ENCODE measurements at places on chromosomes 11 and 22.

GRCh38 chr11:44005956-44006355 is 41.8 kb upstream of the ACCSL start:
- no peak for DNase-seq

DNA sequence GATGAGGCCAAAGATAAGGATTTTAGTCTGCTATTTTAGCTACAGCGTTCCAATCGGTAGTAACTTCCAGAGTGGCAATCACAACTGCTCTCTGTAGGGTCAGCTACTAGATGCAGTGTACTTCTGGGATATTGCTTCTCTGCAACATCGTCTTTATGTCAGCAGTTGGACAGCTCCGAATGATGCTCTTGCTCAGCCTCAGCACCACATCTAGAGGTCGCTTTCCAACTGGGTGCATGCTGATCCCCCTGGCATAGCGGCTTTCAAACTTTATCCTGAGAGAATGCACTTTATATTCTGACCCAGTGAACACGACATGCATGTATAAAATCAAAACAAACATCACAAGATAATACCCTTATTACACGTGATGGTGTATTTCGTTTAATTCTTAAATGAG is 219.6 kb downstream of the C11orf87 start:
- DNase-seq: no peak

DNA sequence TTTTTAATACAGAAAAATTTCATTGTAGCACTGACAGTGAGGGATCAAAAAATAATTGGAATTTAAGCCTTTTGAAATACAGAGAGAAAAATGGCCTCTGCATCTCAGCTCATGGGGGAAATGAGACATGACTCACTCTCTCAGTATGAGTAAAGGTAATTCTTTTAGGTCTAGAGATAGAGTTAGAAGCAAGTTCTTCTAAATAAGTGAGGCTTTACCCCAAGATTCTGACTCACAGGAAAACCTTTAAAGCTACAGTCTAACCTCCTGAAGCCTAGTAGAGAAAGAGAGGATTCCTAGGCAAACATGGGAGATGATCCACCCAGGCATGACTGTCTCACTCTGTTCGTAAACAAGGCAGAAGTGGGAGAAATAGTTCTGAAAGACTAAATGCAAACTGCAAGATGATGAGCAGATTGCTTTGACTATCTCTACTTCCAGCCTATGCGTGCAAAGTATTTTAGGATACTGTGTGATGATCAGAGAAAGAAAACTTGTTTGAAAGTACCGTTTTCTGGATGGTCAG is 1003.3 kb upstream of the CCDC90B start:
- no peak for DNase-seq

DNA sequence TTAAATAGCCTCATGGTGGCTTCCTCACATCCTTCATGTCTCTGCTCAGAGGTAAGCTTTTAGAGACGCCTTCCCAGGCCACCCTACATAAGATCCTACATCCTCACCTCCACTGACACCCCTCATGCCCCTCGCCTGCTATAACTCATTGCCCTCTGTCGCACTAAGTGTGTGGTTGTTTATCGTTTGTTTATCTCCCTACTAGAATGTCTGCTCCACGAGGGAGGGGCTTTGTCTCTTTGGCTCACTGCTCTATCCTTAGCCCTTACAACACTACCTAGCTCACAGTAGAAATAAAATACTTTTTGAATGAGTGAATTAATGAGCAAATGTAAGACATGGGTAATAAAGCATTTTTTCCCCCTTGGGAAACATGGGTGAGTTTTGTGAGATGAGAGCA is 1.3 kb upstream of the CBLIF start:
- DNase-seq: no peak

- no peak for DNase-seq
Observed at GRCh38 chr22:40323681-40324171, 22.6 kb upstream of the ADSL start.

DNA sequence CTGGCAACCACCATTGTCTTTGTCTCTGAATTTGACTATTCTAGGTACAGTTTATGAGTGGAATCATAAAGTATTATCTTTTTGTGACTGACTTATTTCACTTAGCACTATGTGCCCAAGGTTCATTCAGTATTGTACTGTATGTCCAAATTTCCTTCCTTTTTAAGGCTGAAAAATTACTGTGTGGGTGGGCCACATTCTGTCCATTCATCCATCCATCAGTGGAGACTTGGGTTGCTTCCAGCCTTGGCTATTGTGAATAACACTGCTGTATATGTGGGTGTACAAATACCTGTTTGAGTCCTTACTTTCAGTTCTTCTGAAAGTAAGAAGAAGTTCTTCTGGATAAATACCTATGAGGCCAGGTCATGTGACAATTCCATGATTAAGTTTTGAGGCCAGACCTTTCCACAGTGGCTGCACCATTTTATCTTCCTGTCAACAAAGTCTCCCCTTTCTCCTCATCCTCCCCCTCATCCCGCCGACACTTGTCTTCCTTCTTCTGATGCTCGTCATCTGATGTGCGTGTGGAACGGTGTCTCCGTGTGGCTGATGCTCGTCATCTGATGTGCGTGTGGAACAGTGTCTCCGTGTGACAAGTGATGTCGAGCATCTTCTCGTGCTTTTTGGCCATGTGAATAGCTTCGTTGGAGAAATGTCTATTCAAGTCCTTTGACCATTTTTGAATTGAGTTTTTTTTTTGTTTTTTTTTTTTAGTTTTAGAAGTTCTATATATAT is 49.5 kb downstream of the SBF1 start:
- DNase-seq: no peak

DNA sequence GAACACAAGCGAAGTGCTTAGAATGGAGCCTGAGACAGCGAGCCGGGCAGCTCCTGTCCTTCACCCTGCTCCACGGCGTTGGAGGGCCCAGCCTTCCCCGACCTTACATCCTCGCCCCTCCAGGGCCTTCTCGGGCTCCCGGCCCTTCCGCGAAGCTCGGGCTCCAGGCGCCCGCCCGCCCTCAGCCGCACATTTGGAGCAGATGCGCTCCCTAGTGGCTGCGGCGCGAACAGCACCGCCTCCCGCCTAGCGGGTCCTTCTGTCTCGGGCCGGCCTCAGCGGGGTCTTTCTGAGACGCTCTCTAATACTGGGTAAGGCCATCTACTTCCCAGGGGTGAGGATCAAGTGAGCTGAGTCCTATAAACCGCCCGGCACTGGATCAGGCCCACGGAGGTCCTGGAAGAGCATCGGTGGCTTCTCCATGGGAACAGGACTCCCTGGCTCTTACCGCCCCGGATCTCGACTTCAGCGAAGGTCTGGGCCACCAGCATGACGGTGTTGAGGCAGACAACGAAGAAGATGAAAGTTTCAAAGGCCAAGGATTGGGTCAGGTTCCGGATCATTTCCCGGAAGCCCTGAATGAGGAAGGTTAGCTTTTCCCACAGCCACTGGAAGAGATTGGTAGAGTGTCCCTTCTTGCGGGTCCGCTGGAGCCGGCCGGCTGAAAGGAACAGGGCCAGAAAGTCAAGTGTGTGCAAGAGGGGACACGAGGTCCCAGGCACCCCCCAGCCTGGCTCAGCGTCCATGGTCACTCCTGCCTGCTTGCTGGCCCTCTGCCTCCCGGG is 3.7 kb downstream of the CATSPER1 start:
- peak; percentile 19 for DNase-seq

- no peak for DNase-seq
Observed at GRCh38 chr11:43871051-43871450, 9.6 kb upstream of the ALKBH3 start.

GRCh38 chr11:86193297-86194095 is 51.1 kb upstream of the EED start:
- DNase-seq: no peak

DNA sequence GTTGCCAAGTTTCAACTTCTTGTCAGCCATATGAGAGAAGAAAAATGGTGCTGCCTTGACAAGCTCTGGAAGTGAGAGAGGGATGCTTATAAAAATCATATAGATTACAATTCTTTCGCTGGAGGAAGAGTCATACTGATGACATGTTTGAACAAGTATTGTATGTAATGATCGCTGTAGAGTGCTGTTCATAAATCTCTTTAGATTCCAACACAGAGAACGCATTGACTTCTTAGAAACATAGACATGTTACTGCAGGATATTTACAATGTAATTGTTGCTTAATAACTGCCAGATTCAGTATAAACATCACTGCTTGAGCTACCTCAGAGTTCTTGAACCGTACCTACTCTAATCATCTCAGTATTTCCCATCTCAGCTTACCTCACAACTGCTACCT is 571.6 kb downstream of the LUZP2 start:
- no peak for DNase-seq

GRCh38 chr11:44963948-44964347 is 13.3 kb upstream of the TP53I11 start:
- no peak for DNase-seq

DNA sequence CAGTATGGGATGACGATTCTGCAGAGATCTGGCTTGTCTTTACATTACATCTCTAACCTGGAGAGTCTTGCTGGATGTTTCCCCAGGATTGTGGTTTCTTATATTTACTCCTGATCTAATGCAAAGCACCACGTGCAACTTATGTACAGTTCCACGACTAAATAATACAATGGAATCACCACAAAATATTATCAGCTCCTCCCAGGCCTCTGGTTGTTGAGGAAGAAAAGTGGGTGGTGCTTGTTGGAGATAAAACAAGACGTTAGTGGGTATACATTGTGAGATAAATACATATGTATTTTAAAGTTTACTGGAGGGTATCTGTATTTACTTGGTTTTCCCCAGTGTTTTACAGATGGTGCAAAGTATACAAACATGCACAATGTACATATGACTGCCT is 569.7 kb downstream of the NTM start:
- DNase-seq: no peak

DNA sequence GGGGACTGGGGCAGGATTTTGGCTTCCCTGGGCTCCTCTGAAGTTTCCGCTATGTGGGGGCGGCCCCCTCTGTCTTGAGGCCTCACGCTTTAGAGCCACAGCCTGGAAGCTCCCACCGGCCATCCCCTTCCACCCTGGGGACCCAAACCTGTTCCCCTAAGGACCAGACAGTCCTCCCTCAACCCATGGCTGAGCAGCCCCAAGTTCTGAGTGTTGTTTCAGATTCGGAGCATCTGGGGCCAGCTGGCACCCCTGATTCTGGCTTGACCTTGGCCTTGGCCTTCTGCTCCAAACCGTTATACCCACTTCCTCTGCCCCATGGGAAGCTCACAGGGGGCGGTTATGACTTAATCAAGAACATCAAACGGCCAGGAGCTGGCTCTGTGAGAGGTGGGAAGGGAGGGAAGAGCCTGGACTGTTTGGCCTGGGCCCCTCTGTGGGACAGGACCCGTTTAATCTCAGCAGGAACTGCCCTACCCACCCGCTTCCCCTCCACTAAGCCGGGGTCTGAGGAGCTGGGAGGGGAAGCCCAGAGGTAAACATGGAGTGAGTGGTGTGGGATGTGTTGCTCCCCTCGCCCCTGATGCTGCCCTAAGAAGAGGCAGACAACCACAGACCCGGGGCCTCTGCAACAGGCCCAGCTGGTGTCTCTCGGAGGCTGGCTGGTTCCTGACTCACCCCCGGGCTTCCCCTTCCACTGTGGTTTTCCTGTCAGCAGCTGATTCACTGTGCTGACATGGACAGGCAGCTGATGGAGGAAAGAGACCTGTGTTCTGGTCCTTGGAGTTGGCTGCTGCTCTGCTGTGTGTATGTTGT is 3.4 kb downstream of the CD82 start:
- peak; percentile 57 for DNase-seq

DNA sequence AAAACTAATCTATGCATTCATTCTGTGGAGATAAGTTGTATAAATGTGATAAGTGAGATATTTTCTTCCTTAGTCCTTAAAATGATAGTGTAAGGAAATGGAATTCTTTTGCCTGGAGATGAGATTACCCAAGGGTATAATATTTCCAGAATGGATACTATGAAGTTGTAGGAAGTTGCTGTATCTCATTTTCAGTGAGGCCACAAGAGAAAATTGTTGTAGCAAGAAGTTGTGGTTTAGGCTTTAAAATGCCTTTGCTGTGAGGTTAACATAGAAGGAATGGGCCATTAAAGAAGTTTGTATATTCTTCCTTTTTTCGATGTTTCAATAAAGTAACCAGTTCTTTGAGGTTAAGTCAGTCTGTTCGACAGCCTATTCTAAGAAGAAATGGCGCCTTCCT is 50.7 kb upstream of the LIN7C start:
- no peak for DNase-seq

GRCh38 chr22:33812360-33812977 is 107.8 kb downstream of the LARGE1 start:
- DNase-seq: no peak

DNA sequence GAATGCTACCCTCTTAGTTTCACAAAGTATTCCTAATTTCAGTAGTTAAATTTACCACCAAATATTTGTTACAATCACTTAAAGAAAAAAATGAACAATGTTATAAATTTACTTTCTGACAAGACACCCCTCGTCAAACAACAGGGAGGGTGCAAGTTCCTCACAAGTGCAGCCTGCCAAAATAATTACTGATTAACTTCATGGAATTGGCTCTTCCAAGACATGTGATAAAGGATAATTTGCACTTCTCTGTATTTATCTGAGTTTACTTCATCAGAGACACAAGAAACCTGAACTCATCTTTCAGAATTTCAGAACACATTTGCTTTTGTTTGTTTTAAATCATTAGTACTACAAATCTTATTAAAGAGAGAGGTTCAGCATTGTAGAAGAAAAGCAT is 66.5 kb downstream of the LARGE2 start:
- no peak for DNase-seq

GRCh38 chr22:37601540-37602442 is 6.8 kb upstream of the GGA1 start:
- no peak for DNase-seq

DNA sequence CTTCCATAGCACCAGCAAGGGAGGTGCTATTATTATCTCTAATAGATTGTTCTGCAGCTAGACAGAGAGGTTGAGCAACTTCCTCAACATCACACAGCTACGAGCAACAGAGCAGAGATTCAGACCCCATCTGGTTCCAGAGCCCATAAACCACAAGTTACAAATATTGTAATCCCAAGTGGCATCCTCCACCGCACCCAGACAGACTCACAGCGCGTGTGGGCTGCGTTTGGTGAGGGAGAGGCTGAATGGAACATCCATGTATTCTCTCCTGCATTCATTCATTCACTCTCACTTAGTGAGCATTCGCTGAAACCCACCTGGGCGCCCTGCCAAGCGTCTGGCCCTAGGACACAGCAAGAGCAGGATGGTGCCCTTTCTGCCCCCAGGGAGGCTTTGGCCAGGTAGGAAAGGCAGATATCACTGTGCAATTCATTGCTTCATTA is 33.5 kb downstream of the LIF start:
- DNase-seq: no peak

DNA sequence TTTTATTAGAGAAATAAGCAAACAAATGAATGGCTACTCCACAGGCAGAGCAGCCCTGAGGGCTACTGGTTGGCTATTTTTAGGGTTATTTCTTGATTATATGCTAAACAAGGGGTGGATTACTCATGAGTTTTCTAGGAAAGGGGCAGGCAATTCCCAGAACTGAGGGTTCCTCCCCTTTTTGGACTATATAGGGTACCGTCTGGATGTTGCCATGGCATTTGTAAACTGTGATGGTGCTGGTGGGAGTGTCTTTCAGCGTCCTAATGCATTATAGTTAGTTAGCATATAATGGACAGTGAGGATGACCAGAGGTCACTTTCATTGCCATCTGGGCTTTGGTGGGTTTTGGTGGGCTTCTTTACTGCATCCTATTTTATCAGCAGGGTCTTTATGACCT is 19.2 kb downstream of the SLC22A6 start:
- DNase-seq: no peak

Data from GOT3 (cell line).